ENCODE measurements at places on chromosomes 4 and X.

DNA sequence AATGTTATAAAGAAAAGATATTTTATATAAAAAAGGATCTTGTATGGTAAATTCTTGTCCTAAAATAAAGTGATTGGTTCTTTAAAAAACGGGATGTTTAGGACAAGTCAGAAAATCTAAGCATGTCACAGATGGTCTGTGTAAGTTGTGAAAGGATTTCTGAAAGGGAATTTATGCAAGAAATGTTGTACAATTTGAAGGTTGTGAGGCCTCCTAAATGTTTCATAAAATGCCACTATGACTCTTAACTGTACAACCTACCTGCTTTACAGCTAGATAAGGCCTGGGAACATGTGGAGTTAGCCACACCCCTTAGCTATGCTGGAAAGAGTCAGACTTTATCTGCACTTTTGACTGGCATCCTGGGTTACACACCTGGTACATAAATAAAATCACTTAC lies 951.5 kb upstream of the POU3F4 start:
- no peak for DNase-seq

DNA sequence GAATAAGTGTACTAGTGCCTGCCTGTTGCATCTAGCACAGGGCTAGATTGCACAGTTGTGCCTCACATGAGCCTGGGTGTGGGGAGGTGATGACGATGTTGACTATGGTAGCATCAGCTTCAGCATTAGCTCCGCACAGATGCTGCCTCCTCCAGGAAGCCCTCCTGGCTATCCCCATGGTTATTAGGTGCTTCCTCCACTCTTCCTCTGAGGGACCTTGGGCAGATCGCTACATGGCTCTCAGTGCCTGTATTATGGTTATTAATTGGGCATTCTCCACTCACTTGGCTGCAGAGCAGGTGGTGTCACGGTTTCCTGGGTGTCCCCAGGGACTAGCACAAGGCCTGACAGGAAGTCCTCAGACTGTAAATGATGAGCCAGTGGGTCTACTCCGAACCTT lies 325.6 kb downstream of the ARHGAP10 start:
- DNase-seq: no peak

GRCh38 chr4:153019906-153020305 lies 83.8 kb downstream of the FHDC1 start:
- no peak for DNase-seq

DNA sequence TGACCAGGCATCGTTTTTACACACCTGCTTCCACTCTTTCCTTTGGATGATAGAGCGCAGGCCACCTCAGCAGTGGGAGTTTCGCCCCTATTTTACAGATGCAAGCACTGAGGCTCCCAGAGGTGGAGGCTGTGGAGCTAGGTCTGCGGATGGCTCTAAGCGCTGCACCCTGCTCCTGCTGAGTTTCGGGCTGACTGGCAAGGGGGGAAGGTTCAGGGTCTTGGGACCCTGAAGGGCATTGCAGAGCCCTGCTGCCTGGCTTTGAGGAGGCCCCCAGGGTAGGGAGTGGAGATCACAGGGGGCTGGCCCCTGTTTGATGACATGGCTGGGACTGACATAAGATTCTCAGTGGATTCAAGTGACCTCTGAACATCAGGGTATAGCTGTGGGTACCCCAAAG lies 62.8 kb upstream of the NKX1-1 start:
- DNase-seq: no peak

- no peak for DNase-seq
Measured at GRCh38 chr4:168557658-168558057, 60.8 kb downstream of the PALLD start.

DNA sequence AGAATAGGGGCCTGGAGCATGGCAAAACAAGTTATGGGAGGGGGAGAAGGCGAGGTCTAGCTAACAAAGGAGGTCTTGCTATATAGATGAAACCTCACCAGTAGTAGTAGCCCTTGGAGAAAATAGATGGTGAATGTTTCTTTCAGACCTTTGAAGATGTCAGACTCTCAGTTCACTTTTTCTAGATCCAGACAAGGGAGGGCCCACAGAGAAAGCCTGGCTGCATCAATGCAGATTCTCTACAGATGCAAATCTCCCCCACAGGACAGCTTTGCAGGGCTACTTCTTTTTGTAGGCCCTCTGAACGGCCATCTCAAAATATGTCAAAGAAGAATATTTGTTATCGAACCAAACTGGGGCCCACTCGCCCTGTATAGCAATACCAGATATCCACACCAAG lies 159.7 kb downstream of the ANK2 start:
- DNase-seq: no peak

GRCh38 chr4:98617358-98618047 lies 40.9 kb downstream of the TSPAN5 start:
- no peak for DNase-seq

- DNase-seq: no peak
Measured at GRCh38 chrX:23668335-23668734, 1.0 kb downstream of the PRDX4 start.

- DNase-seq: no peak
Measured at GRCh38 chr4:99585516-99585915, 10.9 kb downstream of the MTTP start.
